ENCODE measurements at places on chromosomes 4 and X. TPM values are rescaled to one million over a fixed set of nuclear protein-coding genes. Genes with fewer than 3 reads are reported as not detected.

- DNase-seq: peak; percentile 43
Measured at GRCh38 chr4:83255584-83255983, 29.0 kb downstream of the COQ2 start.

GRCh38 chr4:7964890-7965662 lies 25.4 kb upstream of the AFAP1 start:
- DNase-seq: no peak

DNA sequence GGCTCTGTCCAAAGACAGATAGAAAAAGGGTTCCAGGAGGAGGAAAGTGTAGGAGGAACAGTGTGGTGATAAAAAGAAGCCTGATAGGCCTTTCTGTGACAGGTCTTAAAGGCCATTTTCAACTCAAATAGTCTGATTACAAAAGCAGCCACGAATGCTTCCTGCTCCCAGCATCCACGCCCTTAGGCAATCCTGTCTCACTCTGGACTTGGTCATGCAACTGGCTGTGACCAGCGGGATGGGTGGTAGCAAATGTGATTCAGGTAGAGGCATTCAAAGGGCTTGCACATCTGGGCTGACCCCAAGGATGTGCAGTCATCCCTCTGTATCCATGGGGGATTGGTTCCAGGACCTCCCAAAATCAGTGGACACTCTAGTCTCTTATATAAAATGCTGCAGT lies 14.4 kb upstream of the SEPSECS start:
- DNase-seq: no peak

GRCh38 chr4:123616951-123617461 lies 220.4 kb downstream of the SPRY1 start:
- peak; percentile 94 for DNase-seq

DNA sequence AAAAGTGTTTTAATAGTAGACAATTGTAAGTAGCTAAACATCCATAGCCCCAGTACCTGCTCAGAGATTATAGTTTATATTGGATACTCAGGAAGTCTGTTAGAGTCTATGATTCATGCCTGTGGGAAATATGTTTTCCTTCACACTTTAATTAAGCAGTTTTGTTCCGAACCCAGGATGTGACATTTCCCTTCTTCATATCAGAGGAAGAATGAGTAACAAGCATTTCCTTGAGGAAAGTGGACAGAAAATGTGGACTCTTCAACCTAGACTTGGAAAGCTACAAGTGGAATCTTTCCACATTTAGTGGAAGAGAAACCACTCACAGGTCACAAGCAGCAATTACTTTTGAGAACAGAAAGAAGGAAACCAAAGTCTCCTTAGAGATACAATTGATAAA lies 419.4 kb downstream of the C4orf33 start:
- DNase-seq: no peak

DNA sequence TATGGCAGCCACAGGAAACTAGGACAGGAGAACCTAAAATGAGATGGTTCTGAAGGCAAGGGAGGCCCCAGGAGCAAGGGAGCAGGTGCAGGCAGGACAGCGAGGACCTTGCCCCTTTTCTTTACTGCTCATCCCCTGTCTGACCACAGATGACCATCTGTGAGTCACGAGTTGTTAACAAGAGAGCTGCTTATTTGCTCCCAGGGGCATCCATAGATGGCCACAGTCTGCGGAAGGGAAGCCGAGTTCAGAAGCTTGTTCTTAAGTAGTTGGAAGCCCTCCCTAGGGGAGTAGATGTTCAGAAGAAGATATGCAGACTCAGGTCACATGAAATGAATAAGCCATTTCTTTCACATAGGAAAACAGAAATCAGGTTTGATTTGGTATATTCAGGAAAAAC lies 69.4 kb downstream of the EVC2 start:
- DNase-seq: no peak

- no peak for DNase-seq
Measured at GRCh38 chr4:83267121-83267829, 17.3 kb downstream of the COQ2 start.

- DNase-seq: no peak
Measured at GRCh38 chr4:128848461-128848860, 39.0 kb downstream of the JADE1 start.

- DNase-seq: no peak
Measured at GRCh38 chrX:71111141-71111843, at the start of gene IL2RG. Gene IL2RG (minus strand): TSS chrX:71111577. CDS start chrX:71111539, 38 bp downstream.

GRCh38 chr4:123412700-123413512 lies 16.3 kb downstream of the SPRY1 start:
- no peak for DNase-seq

DNA sequence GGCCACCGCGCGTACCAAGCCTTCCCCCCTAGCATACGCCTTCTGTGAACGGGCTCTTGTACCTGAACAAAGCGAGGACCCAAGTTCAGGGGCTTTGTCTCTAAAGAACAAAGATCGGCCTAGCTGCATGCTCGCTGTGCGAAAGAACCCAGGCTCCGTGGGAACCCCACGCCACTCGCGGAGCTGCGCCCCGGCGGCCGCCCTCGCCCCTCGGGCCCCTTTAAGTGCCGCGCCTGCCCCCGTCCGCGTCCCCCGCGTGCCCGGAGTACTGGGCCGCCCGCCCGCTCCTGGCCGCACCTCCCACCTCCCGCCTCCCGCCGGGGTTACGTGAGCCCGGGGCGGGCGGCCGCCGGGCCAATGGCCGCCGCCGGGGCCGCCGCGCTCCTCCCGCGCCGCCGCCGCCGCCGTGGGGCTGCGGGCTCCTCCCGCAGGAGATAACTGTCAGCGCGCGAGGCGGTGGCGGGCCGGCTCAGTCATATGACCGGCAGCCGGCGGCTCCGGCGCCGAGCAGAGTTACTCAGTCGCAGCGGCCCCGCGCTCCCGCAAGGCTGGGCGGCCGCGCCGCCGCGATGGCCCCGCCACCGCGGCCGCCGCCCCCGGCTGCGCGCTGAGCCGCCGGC lies at the start of gene FNIP2:
Gene FNIP2, plus strand, starts transcription at position 472 of the 620 bp plus-strand sequence. CDS start 187 bp downstream, outside the sequence.
- peak; percentile 81 for DNase-seq

DNA sequence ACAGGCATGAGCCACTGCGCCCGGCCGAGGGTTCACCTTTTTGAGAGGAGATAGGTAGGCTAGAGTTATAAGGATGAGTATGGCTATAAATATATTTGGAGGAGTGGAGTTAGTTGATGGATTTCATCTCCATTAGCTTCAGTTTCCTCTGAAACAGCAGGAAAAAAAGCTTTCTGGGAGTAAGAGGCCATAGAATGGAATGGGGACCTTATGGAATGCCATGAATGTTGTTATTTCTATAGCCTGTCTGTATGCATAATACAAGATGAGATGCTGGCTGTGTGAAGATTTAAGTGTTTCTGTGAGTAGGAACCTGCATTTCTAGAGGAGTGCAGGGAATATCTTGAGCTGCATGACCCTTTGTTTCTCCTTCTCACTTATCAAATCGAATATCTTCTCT lies 114.9 kb upstream of the ARX start:
- DNase-seq: no peak

The UGT2B17 gene
- polyA plus RNA-seq: not detected

GRCh38 chr4:42618023-42618422 lies 38.9 kb downstream of the ATP8A1 start:
- DNase-seq: no peak

The HOPX gene
- polyA plus RNA-seq: 22.2 TPM

DNA sequence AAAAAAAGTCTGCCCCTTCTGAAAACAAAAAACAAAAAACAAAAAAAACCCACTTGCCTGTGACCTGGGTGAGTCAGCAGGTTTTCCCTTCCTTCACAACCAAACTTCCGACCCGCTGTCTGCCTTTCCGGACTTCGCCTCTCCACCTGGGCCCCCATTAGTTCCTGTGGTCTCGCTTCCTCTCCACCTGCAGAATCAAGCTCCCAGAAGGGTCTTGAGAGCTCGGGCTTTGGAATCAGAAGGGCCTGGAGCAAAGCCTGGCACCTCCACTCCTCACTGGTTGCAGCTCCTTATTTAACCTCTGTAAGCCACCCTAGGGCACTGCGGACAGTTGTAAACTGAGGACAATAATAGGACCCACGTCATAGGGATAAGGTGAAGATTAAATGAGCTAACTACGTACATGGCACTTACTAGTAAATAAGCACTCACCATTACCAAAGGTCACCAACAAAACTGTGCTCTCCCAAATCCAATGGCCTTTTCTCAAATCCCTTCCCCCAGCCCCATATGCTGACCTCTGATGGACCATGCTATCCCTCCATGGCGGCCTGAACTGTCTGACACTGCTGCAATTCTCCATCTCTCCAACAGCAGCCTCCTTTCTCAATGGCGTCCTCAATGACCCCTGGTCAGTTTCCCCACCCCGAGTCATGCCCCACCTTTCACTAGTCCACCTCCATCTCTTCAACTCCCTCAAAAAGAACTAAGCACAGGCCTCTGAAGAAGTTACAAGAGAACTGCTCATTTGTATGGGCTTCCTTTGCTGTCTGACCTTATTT lies 64.2 kb downstream of the IRF2 start:
- no peak for DNase-seq

The CFAP47 gene
- polyA plus RNA-seq: 0.04 TPM

DNA sequence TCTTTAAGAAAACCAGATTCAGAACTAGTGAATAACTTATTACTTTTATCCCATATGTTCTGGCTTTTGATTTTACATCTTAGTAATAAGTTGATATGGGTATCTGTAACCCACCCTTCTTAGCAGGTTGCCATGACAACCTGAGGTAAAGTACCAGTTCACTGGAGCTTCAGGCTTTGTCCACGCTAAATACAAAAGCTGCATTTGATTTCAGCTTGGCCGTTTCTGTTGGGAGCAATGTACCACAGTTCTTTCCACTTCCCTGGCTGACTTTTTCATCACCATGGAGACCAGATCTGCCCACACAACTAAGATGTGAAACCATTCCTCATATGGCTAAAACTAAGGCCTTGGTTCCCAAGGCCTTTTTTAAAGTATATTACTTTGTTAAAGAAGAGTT lies 26.1 kb downstream of the KLHL34 start:
- peak; percentile 13 for DNase-seq

GRCh38 chr4:154009788-154010187 lies 220.9 kb upstream of the SFRP2 start:
- DNase-seq: no peak

DNA sequence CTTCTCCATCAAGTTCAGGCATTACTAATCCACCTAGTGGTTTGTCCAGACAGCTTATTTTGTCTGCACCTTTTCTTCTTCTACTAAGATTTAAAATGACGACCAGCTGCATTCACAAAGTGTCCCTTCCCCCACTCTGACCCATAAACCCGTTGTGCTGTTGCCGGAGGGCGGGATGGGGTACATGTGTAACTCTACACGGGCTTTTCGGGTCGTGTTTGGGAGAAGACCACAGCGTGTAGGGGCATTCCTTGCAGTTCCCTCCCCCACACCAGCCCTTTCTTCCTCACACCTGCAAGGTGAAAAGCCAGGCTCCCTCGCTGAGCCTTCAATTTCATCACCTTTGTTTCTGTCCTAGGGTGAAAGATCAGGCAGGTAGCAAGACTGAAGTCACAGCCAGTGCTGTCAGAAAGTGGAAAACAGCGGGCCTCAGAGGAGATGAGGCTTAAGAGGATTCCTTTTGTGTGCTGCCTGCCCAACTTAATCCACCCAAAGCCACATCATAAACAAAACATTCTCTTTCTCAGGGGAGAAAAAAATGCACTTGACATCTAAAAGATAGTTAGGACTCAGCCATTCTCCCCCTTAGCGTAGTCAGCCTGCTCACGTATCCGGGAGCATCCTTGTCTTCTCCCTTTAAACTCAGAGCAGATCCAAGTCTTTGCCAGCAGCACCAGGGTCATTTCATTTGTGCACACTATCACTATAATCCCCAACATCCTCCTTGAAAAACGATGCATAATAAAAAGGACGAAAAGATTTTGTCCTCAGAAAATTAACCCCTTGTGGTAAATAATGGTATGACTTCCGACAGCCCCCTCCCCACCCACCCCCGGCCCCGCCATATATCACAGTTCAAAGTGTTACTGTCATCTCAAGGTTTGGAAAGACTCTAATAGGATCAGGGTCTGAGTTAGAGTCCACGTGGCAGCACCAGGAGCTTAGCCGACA lies 599.0 kb downstream of the RAB28 start:
- no peak for DNase-seq

GRCh38 chr4:106835919-106836318 lies 200.2 kb downstream of the DKK2 start:
- DNase-seq: no peak

DNA sequence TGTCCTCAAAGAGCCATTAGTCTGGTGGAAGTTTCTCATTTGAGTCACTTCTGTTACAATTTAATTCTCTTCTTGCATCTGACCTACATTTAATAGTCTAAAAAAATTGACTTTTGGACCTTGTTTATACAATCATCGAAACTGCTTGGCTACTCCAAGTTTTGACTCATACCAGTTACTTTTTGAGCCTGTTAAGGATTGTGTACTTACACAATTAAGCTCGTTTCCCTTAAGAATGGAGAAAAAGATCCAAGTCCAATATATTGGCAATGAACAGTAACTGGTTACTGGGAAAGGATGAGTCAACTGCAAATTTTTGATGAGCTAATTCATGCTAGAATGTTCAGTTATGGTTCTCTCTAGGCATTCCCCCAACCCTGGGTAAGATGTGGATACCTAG lies 58.2 kb downstream of the DCX start:
- peak; percentile 31 for DNase-seq

The MAGED4 gene
- 25.4 TPM for polyA plus RNA-seq

The KLHL4 gene
- 10.7 TPM for polyA plus RNA-seq

DNA sequence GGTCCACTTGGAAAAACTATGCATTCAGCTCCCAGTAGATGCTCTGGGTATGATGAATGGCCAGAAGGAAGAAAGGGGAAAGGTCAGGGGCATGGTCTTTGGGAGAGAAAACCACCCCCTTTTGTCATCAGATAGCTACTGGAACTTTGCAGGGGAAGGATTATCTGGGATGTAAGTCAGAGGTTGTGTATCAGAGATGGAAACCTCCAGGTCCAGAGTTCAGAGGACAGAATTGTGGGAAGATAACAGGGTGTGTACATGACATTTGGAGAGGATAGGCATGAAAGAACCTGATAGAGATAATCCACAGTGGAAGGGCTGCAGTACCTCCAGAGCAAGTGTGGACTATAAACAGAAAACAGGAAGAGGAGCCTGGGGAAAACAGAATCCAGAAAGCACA lies 262.7 kb downstream of the SPRY1 start:
- DNase-seq: no peak

The SRPX gene
- 58.5 TPM for polyA plus RNA-seq

The CLCN4 gene
- polyA plus RNA-seq: 13.7 TPM

DNA sequence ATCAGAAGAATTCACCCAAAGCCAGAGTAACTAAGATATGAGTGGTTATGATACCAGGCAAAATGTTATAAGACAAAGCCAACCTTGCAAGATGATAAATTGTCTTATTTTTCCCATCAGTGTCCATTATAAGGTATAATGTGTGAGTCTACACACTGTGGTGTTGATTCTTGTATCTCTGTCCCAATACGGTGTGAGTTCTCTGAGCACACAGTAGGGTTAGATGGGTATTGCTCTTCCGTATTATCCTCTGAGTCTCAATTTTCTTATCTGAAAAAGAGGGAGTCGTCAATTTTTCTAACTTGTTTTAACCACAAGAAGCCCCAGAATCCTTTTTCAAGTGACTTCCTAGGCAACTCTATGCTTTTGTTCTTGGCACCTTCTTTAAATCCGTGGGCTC lies 69.9 kb downstream of the HMGB2 start:
- no peak for DNase-seq

GRCh38 chr4:172035562-172035961 lies 222.4 kb downstream of the GALNTL6 start:
- DNase-seq: no peak

All from muscle of back (tissue), 13 donors.